ENCODE measurements at places on chromosomes 16 and 17.

GRCh38 chr16:17296431-17296830, 174.3 kb downstream of the XYLT1 start:
- no peak overlapping the region for H3K4me3 ChIP-seq
- no peaks in the 10 kb centered on the region for H3K27me3 ChIP-seq
- H3K4me1 ChIP-seq = peaks cover 18% of the 10 kb centered on the region
- no peak overlapping the region for H3K27ac ChIP-seq

DNA sequence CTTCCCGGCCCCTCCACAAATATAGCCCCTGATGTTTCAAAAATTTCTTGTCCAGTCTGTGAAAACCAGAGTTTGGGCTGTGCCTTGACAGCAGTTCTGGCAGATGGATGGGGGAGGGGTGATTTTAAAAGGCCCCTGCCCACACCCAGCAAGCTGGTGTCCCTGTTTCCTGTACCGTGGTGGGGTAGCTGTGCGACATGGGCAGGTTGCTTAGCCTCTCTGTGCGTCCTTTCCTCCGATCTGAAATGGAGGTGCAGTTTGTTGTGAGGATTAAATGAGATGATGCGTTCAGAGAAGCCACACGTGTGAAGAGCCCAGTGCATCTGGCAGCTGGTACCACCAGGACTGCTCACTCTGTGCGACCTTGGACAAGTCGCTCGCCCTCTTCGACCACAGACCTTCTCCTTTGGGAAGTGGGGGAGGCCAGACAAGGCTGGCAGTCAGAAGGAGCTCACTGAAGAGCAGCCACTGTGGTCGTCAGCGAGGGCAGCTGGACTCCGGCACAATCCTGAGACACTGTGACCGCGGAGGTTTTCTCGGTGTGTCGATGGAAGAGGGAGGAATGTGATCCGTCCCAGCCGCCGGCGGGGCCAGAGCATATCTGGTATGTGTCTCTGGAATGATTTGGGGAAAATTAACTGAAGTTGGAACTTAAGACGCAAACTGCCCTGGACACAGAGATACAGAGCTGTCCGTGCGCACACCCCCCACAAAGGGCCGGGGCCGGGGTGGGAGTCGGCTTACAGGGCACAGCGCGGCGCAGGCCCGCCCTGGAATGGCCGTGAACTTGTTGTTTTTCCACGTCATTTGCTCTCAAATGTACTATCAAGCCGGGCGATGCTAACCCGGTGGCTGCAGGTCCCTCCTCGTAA, 721 bp upstream of the WFIKKN2 start:
- H3K36me3 ChIP-seq = no peaks in the 10 kb centered on the region
- DNase-seq = no peak
- H3K27me3 ChIP-seq = peaks cover 19% of the 10 kb centered on the region

DNA sequence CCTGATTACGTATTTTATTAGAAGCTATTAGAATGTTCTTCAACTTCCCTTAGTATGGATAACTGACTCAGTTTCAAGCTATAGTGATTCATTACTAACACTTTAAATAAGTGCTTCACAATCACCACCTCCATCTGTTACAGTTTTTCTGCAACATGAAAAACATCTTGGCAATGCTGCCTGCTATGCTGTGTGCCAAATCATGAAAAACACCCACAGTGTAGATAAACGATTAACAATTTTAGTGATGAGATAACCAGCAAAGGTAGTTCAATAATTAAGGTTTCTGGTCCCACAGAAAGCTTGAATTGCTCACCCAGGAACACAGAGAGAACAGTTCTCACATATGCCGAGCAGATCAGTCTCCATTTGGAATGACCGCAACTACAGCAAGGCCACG, 51.4 kb upstream of the SLC25A19 start:
- H3K27me3 ChIP-seq = no peaks in the 10 kb centered on the region
- H3K36me3 ChIP-seq = peaks cover 2% of the 10 kb centered on the region
- peaks cover 32% of the 10 kb centered on the region for H3K4me1 ChIP-seq

DNA sequence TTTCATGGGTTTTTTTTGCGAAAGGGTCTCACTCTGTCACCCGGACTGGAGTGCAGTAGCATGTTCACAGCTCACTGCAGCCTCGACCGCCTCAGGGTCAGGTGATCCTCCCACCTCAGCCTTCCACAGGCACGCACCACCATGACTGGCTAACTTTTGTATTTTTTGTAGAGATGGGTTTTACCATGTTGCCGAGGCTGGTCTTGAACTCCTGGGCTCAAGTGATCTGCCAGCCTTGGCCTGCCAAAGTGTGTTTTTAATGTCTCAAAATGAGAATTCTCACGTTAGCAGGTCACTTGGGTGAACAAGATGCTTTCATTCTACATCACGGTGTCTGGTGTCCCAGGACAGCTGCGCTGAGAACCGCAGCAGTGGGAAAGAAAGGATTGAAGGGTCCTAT, 3.2 kb downstream of the FBXO31 start:
- no peaks in the 10 kb centered on the region for H3K27me3 ChIP-seq
- peaks cover 18% of the 10 kb centered on the region for H3K36me3 ChIP-seq
- H3K4me3 ChIP-seq = no peak overlapping the region
- no peak overlapping the region for H3K27ac ChIP-seq
- H3K4me1 ChIP-seq = peaks cover 10% of the 10 kb centered on the region

DNA sequence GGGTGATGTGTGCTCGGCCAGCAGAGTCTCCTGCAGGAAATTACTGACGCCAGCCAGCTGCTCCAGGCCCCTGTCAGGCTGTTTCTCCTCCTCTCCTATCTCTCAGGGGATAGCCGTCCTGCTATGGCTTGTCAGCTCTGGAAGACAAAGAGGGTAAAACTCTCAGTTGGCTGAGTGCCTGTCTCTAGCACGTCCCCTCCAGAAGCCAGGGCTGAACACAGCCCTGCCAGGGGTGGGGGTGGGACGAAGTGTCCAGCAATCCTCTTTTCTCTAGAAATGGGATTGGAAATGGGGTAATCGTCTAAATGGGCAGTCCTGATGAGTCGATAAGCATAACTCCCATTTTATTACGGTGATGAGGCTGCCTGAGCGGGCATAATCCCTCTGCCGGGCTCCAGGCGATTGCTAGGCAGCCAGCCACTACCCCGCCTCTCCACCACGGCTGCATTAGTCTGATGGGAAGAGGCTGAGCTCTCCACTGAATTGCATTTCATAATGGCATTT, 89.1 kb upstream of the GNAO1 start:
- H3K4me1 ChIP-seq = no peaks in the 10 kb centered on the region
- DNase-seq = no peak
- peaks cover 4% of the 10 kb centered on the region for H3K27me3 ChIP-seq
- H3K36me3 ChIP-seq = no peaks in the 10 kb centered on the region
- no peak overlapping the region for H3K27ac ChIP-seq

Data from progenitor cell of endocrine pancreas (in vitro differentiated cells).